Thoracic aorta (tissue), 2 donors: ENCODE measurements at places on chromosomes 6 and 20.

DNA sequence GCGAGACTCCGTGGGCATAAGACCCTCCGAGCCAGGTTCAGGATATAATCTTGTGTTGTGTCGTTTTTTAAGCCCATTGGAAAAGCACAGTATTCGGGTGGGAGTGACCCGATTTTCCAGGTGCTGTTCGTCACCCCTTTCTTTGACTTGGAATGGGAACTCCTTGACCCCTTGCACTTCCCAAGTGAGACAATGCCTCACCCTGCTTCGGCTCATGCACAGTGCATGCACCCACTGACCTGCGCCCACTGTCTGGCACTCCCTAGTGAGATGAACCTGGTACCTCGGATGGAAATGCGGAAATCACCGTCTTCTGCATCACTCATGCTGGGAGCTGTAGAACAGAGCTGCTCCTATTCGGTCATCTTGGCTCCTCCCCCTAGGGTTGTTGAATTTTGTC lies 307.7 kb upstream of the DEFB115 start:
- no peak for DNase-seq

DNA sequence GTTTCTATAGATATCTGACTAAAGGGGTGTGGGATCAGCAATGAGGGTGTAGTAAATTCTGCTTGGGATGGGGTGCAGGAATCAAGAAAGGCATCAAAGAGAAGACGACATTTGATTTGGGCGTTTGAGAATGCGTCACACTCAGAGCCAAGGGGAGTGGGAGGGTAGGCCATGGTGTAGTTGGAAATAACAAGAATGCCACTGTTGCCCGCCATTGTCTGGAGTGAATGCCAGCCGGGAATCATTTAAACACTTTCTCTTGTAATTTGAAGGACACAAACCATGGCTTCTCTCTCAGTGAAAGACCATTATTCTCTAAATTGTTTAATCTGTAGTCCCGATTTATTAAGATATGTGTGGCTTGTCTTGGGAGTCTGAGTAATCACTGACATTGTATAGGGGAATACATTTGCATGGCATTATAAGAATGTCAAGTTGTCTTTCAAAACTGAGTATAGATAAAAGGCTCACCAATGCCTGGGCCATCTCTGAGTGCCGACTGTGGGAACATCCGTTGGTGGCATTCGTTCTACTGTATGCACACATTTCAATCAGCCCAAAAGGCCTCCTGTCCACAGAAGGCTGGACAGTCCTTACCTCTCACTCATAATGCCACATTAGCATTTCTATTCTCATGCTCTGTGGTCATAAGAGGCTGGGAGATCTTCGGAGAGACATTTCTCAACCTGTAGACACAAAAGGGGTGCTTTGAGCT lies 777.8 kb downstream of the KIF16B start:
- no peak for DNase-seq

GRCh38 chr6:45376310-45377042 lies 1.3 kb downstream of the SUPT3H start:
- DNase-seq = no peak

- no peak for DNase-seq
These were observed 24.4 kb downstream of the CNBD2 start for GRCh38 chr20:35992713-35993335.

GRCh38 chr6:39302669-39303424 lies 11.4 kb downstream of the KCNK17 start:
- DNase-seq = no peak

GRCh38 chr6:35474942-35475570 lies 6.9 kb downstream of the RPL10A start:
- DNase-seq = no peak

- no peak for DNase-seq
These were observed 275.9 kb upstream of the EXOC2 start for GRCh38 chr6:968791-969190.

DNA sequence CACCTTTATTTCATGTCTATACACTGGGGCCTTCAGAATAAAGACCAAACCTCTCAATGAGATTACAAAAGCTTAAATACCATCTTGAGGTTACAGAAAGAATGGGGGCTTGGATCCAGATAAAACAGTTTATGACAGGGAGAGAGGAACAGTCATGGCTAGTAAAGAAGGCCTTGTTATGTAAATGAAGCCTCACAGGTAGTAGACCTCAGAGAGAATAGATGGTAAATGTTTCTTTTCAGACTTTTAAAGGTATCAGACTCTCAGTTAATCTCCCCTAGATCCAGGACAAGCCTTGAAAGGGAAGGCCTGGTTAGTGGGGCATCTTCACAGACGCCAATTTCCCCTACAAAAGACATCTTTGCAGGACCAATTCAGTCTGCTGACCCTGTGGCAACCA lies 1325.6 kb downstream of the HACE1 start:
- no peak for DNase-seq

GRCh38 chr20:21325296-21325695 lies 22.2 kb downstream of the XRN2 start:
- DNase-seq = no peak

DNA sequence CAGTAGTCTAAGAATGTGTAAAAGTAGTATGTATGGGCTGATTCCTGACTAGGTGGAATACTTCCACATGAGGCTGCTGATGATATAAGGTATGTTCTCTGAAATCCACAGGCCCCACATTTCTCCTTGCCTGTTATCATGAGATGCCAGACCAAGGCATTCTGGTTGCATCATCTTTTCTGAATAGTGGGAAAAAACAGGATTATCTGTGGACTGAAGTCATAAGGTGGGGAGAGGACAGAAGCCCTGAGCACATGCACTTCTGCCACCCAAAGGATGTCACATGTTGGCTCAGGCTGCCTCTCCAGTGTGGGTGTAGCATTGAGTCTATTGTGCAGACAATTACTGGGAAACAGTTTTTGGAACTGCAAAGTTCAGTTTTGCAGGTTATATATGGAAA lies 184.5 kb upstream of the RAB32 start:
- DNase-seq = no peak

DNA sequence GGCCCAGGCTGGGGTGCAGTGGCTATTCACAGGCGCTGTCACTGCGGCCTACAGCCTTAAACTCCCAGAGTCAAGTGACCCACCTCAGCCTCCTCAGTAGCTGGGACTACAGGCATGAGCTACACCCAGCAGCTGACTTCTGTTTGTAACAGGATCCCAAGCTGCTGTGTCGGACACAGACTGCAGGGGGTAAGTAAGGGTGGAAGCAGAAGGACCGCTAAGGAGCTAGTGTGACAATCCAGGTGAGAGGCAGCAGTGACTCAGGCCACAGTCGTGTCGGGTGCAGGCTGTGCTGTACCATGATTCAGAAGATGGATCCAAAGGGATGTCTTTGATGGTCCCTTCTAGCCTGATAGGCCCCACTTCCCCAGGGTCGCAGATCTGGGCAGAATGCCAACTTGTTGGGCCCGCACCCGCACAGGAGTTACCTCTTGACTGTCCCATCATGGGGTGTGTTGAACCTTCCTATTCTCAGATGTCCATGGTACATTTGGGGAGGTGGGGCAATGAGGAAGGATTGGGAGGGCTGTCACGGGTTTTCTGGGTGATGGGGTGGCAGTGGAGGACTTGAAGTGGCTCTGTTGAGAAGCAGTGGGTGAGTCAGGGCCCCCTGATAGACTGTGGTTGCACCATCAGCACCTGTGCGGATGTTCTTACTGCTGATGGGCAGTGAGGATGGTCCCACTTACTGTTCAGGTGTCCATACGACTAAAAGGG lies 25.3 kb downstream of the AAR2 start:
- no peak for DNase-seq

- no peak for DNase-seq
These were observed 13.5 kb downstream of the DLGAP4 start for GRCh38 chr20:36319356-36320260.

DNA sequence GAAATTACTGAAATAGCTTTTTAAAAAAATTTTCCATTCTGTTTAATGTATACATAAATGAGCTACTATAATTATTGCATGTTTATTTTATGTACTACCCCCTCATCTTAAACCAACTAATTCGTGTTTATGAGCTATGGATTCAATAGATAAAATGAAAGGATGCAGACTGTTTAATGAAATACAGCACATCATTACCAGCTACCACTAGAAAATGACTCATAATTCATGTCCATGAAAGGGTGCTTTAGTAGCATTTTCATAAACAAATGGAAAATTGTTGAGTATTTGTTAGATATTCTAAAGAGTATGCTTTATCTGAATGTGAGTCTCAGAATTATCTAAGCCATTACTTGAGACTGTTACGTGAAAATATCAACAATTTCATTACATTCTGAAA lies 1590.1 kb downstream of the HACE1 start:
- no peak for DNase-seq

DNA sequence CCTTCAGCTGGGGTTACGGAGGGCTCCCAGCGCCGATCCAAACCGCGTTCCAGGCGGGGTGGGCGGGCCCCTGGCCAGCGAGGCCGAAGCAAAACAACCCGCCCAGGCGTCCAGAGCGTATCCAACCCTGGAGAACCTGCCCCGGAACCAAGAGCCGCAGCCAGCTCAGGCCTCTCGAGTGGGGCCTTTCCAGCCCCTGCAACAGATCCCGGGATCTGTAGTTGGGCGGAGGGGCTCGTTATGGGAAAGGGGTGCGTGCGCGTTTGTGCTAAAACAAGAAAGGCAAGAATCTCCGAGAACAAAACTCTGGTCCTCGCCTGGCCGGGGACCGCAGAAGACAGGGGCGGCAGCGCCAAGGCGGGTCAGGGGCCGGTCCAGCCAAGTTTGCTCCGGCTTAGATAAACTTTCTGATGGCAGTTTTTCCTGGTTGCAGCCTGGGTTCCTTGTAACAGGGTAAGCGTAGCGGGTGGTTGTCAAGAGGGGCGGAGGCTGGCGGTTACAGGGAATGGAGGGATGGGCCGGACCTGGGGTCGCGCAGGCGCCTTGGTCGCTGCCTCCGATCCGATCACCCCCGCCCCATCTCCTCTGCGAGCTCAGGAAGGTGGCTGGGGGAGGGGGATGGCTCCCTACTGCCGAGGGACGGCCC lies 448 bp upstream of the RIN2 start:
- DNase-seq = peak; percentile 73

DNA sequence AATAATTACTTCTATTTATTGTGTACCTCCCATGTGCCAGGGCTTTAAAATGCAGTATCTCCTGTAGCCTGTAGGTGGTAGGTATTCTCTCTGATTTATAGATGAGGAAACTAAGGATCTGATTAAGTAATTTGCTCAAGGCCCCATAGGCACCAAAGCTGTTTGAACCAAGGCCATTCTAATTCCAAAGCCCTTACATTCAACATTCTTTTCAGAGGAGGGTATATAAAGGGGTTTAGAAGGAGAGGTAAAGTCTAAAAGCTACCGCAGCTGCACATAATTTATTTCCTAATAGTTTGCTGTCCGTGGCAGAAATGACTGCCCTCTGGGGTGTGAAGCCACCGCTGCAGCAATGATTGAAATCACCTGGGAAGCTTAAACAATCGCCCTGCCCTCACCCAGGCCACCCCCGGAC lies 95.0 kb upstream of the FAM8A1 start:
- no peak for DNase-seq

- DNase-seq = no peak
These were observed 1267.0 kb upstream of the CITED2 start for GRCh38 chr6:140641412-140641811.
